ENCODE measurements at places on chromosomes 16 and 17.

GRCh38 chr16:84892097-84892496 lies 72.3 kb downstream of the CRISPLD2 start:
- DNase-seq, result no peak

GRCh38 chr17:80465327-80465974 lies 11.0 kb downstream of the NPTX1 start:
- DNase-seq, result no peak

GRCh38 chr17:45107293-45108010 lies 24.9 kb downstream of the PLCD3 start:
- no peak for DNase-seq

DNA sequence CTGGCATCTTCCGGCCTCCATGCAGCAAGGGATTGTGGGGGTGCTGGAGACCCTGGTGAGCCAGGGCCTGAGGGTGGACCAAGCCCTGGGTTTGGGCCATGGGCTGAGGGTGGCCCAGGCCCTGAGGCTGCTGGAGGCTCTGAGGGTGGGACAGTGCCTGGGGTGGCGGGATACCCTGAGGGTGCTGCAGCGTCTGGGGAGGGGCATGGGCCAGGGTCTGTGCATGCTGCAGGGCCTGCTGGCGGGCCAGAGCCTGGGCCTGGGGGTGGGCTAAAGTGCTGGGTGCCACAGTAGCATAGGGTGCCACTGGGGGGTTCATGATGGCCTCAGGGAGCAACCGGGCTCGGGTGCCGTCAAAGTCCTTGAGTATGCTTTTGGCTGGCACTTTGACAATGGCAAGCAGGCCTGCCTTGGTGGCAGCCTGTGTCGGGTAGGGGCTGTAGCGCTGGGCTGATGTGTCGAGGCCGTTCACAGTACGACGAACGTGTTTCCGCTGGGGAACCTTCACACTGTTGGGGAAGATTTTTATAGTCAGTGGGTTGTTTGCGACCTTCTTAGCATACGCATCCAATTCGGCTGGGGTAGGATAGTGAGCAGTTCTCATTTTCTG lies 15.6 kb downstream of the TRAF4 start:
- no peak for DNase-seq

DNA sequence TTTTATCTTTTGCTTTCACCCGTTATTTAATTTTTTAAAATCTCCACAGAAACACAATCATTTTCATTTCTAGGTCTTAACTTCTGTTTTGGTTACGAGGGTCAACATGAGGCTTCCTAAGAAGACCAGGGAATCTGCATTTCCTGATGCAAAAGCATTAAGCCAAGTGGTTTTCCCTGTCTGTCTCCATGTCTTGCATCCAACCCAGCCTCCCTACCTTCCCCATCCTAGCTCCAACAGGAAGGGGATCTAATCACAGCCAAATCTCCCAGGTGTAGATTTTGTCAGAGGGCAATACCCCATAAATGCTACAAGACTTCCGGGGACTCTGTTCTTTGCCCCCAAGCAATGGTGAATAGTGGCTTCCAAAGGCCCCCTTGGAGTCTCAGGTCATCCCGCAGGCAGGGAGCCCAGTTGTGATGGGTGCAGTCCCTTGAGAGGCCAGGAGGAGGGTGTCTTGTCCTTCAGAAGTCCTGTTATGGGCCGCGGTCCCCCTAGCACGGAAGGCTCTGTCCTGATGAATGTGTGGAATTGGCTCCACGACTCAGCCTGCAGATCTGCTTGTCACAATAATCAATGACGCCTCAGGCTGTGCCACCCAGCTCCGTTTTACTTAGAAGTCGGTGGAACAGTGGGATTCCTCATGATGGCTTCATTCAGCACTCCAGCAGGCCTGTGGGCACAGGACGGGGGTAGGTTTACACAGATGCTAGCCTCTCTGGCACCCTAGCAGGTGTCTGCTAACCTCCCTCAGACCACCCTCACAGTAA lies 141.1 kb downstream of the RGS9 start:
- DNase-seq, result peak; percentile 46

GRCh38 chr17:76189741-76190140 lies 48.7 kb upstream of the FOXJ1 start:
- DNase-seq, result no peak

DNA sequence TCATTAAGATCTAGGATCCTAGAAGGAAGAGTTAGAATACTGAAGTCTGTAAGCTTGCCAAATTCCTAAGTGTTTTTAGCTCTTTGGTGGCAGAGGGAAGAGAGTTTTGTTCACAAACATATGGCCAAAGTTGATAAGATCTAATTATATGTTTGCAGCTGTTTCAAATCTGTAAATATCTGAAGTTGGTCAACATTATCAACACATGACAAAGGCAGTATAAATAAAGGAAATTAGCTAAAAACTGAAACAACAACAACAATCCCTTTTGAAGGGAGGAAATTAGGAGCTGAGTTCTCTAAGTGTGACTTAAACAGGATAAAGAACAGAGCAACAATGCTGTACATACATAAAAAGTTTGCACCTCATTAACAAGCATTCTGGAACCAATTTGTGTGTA lies 208.7 kb downstream of the KCNJ2 start:
- DNase-seq, result no peak

DNA sequence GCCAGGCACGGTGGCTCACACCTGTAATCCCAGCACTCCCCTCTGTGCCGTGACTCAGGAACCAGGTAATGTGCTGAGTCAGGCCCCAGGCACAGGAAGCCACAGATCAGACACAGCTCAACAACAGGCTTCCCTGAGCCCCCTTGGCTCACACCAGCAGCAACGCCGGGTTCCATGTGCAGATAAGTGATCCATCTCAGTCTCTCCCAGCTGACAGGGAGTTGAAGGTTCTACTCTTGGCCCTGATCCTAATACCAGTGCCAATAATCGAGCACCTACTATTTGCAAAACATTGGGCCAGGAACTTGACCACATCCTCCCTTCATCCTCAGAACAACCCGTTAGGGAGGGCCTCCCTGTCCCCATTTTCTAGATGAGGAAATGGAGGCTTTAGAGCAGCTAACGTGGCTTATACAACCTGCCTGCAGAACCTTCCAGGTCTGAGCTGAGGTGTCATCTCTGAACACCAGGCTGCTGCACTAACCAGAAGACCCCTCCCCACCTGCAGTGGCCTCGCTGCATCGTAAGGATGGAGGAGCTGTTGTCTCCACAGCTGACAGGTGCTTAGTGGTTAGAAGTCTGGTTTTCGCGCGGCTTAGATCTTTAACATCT lies 64.8 kb upstream of the AMZ2 start:
- peak; percentile 69 for DNase-seq

DNA sequence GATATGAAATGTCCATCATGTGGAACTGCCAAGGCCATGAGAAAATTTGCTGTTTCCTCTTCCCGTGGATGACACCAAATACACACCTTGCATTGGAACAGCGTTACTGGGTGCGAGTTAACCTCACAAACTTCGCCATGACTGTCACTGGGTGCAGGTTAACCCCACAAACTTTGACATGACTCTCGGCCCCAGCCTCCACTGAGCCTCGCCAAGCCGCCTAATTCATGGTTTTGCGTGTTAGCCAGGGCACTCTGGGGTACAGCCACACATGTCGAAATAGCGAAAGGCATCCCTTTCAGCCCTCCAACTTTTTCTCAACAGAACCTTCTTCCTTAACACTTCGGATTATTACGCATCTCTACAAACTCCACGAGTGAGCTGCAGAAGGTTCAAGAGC lies 10.6 kb upstream of the KCTD5 start:
- DNase-seq, result no peak

DNA sequence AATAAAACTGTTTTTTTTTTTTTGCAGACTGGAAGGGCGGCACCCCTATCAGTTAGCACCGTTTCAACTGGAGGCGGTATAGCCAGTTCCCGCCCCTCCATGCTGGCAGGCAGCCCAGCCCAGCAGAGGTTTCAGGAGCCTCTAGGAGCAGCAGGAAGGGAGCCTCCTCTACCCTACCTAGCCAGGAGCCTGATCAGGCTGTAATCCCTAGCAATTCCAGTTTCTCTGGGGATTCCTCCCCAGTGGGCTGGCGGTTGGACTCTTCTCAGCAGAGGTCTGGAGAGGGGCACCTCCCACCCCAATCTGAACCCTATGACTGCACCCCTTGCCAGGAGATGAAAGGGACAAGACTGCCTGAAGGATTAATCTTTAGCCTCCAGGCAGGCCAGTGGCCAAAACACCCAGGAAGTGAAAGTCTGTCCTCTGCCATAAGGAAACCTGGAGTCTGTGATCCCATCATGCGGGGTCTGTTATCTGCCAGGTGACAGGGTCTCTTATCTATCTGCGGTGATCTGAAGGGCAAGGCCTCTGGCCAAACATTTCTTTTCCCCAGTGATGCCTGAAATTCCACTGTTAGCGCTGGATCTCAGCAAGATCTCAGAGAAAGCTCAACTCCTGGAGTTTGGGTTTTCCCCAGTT lies 4.9 kb upstream of the CDH1 start:
- no peak for DNase-seq

- DNase-seq, result no peak
Observed at GRCh38 chr17:65593092-65593854, 31.8 kb upstream of the AXIN2 start.

DNA sequence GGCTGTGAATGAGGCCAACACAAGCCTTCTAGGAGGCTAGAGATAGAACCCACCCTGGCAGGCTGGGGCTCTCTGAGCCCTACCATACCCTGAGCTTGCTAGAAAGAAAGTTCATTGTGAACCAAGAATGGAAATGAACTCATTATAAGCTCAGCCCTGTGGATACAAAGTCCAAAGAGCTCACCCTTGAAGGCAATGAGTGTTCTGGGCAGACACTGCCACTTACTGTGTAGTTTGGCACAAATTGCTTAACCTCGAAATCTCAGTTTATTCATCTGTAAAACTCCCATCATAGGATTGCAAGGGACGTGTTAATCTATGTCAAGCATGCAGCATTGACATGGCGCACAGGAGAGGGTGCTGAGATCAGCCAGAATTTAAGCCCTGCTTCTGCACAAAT lies 5.5 kb downstream of the KDM8 start:
- no peak for DNase-seq

- DNase-seq, result no peak
Observed at GRCh38 chr17:78122216-78122930, 6.2 kb downstream of the TMC6 start.

DNA sequence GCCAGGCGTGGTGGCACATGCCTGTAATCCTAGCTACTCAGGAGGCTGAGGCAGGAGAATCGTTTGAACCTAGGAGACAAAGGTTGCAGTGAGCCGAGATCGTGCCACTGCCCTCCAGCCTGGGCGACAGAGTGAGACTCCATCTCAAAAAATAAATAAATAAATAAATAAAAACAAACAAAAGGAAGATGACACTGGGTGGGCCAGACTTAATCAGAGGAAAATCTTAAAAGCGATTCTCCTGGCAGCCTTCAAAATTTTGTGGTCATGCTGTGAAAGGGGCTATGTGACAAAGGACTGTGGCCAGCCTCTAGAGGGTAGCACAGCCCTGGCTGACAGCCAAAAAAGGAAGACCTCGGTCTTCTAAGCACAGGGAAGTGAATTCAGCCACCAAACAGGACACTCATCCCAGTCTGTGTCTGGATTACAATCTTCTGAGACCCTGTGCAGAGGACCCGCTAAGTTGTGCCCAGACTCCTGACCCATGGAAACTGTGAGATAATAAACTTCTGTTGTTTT lies 391.1 kb downstream of the CNTNAP4 start:
- peak; percentile 5 for DNase-seq

DNA sequence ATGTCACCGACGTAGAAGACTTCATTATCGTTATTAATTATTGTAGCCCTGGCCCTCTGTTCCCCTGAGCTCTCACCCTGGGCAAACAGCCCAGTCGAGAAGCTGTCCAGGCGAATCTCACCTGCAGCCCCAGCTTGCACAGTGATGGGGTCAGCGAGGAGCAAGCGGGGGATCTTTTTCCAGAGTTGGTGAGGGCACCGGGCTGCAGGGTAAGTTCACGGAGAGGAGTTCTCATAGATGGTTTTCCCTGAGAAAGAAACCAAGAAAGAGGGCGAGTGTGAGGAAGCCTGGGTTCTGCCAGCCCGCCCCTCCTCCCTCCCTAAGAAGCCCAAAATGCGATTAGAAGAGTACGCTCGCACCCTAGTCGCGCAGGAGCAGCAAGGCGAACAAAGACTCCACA lies 436 bp downstream of the SPAG5 start:
- DNase-seq, result no peak

- DNase-seq, result no peak
Observed at GRCh38 chr17:39935909-39936308, 8.4 kb downstream of the LRRC3C start.

DNA sequence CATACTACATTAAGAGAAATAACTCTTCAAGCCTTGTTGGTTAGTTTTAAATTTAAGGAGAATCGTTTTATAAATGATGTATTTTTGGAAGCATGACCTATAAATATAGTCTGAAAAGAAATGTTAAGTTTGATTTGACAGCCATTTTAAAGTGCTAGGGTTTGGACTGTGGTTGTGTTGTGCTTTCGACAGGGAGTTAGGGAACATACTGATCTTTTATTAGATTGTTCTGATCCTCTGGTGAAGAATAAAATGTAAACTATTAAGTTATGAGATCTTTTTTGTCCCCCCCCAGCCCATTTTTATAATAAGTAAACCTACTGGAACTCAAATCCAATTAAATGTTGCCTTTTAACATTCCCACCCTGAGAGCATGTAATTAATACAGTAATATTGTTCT lies 12.0 kb downstream of the TAF15 start:
- DNase-seq, result no peak

GRCh38 chr16:14456793-14457481 lies 173.1 kb downstream of the PARN start:
- no peak for DNase-seq

DNA sequence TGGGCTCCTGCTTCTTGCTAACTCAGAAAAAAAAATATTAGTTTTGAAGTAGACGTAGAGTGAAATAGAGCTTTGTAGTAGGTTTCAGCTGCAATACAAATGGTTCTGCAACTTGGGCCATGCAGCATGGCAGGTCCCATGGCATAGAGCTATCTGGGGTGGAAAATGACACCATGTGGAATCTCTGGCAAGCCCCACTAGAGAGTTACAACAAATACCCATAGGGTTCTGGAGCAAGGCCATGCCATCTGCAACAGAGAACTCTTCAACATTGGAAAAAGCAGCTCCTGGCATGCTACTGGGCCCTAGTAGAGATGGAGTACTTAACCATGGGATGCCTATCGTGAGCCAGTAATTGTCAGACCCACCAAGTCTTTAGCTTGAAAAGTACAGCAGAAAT lies 25.3 kb upstream of the RBBP6 start:
- DNase-seq, result no peak

GRCh38 chr17:82858376-82859126 lies 18.7 kb upstream of the ZNF750 start:
- no peak for DNase-seq

DNA sequence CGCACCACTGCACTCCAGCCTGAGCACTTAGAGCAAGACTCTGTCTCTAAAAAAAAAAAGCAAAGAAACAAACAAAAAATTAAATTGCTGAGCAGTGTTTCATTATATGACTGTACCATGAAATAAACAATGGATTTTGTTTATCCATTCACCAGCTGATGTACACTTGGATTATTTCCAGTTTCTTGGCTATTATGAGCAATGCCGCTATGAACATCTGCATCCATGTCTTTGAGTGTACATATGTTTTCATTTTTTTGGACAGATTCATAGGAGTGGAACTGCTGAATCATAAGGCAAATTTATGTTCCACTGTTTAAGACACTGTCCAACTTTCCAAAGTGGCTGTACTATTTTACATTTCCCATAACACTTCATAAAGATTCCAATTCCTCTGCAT lies 8.0 kb downstream of the RNF157 start:
- no peak for DNase-seq
